T-helper 9 cell (primary cell): ENCODE measurements at places on chromosomes 2 and 18.
A peak's percentile ranks its signal among the peaks of the same experiment; 100 is the strongest.

- DNase-seq: no peak
These were observed 119.7 kb downstream of the UPP2 start for GRCh38 chr2:158221063-158222020.

- DNase-seq: no peak
These were observed 21.4 kb downstream of the MYL12B start for GRCh38 chr18:3283253-3283863.

DNA sequence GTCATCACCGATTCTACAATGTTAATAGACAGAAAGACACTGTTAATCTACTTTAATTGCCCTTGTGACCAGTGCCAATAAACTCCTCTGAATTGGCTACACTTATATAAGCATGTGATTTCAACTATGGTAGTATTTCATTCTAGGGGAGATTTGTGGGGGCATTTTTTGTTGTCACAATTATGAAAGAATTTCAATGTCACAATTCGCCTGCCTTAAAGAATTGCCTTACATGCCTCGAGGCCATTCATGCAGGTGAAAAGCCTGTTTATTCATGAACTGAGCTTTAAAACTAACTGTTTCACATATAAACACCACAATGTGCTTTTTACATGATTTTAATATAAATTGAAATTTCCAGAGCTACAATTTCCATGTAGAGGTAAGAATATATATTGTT, 162.8 kb downstream of the GCA start:
- DNase-seq: no peak

GRCh38 chr18:5475267-5475666, 68.5 kb downstream of the EPB41L3 start:
- no peak for DNase-seq

- DNase-seq: peak; percentile 49
These were observed 26.4 kb downstream of the ST3GAL5 start for GRCh38 chr2:85862426-85862825.

GRCh38 chr2:109320195-109320922, 191.4 kb downstream of the SH3RF3 start:
- no peak for DNase-seq

DNA sequence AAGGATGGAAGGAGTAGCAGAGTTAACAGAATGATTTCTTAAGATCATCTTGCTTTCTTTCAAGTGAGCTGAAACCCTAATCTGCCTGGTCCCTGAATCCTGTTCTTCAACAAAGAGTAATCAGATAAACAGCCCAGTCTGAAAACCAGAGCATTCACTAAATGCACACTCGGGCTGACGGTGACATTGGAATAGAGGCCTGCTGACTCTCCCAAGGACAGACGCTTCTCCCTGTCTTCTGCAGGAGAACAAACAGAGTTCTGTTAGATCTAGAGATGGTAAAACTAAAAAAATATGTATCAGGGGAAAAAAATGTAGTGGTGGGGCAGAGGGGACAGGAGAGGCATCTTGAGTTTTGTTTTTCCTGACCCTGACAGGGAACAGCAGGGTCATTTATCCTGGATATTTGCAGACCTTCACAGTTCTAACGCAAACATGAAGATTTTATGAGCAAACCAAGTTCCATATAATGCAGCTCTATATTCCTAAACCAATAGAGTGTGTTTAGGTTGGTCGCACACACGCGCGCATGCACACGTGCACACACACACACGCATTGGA, 7.3 kb downstream of the MATN3 start:
- DNase-seq: no peak

- no peak for DNase-seq
These were observed 67.4 kb downstream of the KLHL29 start for GRCh38 chr2:23452372-23452771.

DNA sequence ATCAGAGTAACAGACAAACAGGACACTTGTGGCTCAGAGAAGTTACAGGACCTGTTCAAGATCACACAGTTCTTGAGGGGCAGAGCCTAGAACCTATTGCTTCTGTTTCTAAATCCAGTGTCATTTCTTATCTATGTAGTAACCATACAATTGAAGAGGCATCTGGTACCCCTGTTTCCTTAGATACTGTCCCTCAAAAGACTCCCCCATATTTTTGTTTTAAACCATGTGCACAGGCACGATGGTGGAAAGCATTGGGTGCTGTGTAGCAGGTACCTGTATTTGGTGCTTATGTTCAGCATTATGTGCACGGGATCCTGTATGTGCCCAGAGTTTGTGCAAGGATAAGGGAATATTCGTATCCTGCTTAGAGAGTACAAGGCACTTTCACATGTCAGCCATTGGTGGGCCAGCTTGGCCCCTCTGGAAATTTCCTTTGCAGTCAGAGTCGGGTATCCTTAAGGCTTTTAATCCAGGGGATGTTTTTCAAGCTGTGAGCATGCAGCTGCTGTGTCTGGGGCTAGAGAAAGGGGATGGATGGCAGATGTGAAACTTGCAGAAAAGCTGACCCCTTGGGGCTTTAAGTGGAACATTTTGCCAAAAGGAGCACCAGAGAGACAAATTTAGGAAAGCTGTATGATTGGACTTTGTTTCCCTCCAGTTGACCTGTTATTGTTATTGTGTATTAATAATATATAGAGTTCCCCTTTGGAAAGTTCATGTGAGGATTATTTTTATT, 2.1 kb downstream of the LBH start:
- no peak for DNase-seq

- DNase-seq: peak; percentile 24
These were observed at the start of gene SLC9A4 for GRCh38 chr2:102473020-102473419. TSS of gene SLC9A4 (plus strand) at chr2:102473226. CDS start at chr2:102473760, 534 bp downstream.

DNA sequence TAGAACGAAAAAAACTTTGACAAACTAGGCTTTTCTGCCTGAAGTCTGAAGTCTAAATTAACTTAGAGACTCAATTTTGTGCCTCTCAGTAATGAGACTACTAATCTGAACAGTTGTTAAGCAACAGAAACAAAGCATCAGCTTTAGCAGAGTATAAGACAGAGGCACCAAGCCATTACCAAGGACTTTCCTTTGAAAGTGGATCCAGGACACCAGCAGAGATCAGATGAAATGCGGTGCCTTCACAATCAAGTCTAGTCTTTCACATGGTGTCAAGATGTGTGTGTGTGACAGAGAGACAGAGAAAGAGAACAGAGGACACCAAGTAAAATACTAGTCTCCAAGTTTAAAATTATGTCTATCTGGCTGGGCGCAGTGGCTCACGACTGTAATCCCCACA, 1502.9 kb downstream of the LRP1B start:
- no peak for DNase-seq

DNA sequence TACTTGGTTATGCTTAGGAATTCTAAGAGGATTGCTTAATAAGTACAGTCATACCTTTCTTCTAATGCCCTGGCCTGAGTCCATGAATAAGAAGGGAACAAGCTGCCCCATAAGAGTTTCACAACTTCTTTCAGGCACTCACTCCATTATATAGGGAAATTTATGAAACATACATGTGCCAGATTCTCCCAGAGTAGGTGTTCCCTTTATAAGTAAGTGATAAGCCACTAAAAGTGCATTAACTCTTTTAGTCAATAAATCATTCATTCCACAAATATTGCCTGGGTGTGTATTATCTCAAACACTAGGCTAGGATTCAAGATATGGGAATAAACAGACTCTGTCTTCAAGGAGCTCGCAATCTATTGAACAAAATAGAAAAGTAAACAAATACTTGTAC, 84.5 kb upstream of the RBBP8 start:
- DNase-seq: no peak

DNA sequence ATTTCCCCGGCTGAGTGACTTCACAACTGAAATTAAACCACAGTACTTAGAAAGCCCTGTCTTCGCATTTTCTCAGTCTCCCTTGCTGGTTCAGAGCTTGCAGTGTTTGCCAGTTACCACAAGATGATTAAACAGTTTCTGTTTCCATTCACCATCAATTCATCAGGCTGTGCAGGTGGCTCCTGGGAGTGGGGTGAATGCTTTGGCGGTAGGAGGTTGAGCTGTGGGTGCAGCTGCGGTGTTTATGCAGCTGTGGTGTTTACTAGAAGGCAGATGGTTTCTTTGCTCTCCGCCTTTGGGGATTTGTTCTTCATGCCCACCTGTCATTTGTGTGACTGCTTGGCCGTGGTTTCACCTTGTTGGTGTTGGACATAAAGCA, 16.1 kb downstream of the ACOXL start:
- DNase-seq: peak; percentile 15

- DNase-seq: no peak
These were observed 612.0 kb downstream of the IRS1 start for GRCh38 chr2:226187616-226188015.

DNA sequence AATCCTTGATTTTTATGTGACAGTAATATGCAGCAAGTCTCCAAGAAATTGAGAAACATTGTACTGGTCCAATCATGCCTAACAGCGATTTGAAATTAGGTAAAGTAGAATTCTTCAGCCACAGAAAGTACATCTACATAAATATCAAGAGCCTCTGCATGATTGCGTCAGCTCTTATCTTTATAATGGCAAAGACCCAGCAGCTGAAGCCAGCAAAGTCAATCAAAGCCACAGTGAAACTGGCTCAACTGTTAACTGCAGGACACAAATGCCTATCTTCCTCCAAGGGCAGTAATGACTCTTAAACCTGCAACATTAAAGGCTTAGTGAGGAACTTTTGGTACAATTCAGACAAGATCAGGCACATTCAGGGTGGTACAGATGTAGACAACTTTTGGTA, 102.5 kb downstream of the BARD1 start:
- no peak for DNase-seq

- no peak for DNase-seq
These were observed 91.9 kb downstream of the MRO start for GRCh38 chr18:50727721-50728471.

DNA sequence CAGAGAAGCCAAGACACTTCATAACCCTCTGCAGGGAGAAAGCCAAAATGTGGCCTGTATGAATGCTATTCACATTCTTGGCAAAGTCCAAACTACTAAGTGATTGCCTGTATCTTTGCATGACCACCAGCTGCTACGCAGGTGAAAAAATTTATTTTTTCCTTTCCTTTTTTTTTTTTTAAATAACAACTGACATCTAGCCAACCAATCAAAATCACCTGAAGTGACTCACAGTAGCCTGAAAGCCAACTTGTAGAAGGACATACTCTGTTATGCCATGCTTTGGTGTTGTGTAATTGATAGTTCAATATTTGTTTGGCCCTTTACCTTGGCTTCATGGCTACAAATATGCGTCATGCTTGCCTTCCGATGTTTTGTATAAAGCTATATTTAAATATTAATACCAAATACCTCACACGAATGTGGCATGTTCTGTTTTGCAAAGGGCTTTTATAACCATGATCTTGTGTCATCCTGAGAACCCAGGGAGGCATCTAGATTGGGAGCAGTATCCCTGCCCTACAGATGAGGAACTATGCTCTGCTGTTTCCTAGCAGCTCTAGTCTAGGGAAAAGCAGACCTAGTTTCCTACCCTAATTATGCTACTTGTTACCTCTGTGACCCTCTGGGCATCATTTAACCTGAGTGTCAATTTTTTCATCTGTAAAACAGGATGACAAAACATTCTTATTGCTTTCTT, 102.1 kb downstream of the MYOM1 start:
- DNase-seq: no peak

GRCh38 chr2:45220227-45220626, 211.0 kb upstream of the SIX2 start:
- no peak for DNase-seq

DNA sequence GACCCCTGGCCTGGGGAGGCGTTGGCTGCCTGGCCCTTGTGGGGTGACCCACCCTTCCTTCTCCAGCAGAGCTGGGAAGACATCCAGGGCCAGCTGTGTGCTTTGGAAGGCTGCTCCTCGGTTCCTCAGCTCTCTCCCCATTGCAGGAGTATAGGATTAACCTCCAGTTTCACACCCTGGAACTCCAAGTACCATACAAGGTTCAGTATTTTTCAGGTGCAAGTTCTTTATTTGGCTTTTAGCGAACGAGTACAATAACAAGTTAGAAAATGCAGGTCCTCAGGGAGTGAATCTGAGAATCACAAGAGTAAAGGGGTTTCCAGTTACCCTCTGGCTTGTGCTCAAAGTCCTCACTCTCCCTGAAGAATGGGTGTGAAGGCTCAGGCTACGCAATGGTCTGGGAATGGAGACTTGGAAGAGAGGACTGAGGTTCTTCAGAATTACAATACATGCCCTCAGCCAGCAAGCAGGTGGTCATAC, 101.2 kb downstream of the APOB start:
- DNase-seq: no peak

GRCh38 chr2:225282858-225283710, 116.4 kb upstream of the NYAP2 start:
- no peak for DNase-seq

DNA sequence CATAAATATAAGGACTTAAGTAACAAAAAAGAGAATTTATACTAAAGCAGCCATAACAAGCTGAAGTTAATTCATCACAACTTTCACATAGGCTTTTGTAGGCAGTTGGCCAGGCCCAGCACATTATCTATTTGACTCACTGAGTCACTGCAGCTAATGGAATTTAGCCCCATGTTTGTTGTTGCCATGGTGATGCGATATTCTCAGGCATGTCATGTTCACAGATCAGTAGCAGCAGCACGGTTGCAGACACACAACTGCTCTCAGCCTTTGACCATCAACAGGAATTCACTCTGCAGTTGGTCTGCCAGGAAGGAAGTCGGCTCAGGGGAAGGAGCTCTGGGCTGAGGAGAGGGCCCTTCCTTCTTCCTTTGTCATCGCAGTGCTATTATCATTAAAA, 639.8 kb downstream of the TMEM182 start:
- no peak for DNase-seq

GRCh38 chr2:25651782-25652455, 21.5 kb downstream of the DTNB start:
- DNase-seq: no peak
